HL-60 (cell line): ENCODE measurements at places on chromosomes 4 and X.
A peak's percentile ranks its signal among the peaks of the same experiment; 100 is the strongest.

- no peak for DNase-seq
These were observed 210.9 kb downstream of the EVC2 start for GRCh38 chr4:5497489-5497888.

GRCh38 chr4:10237131-10237530 lies 120.5 kb upstream of the WDR1 start:
- DNase-seq, result no peak

DNA sequence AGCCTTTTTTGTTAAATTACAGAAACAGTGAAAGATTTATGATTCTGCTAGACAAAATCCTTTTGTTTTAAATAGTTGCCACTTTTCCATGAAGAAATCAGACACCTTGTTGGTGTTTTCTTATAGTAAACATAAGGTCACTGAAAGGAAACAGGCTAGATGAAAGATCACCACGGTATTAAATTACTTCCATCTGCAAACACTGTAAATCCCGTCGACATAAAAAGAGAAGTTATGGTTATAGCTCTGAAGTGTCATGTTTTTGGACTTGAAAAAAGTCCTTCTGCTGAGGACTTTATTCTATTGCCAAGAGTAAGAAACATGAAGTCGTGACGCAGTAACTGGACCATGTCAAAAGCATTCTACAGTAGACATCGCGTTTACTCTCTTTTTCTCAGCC lies 567.6 kb upstream of the SLIT2 start:
- DNase-seq, result no peak

- DNase-seq, result peak; percentile 33
These were observed 90.9 kb downstream of the COMMD8 start for GRCh38 chr4:47372561-47372960.

DNA sequence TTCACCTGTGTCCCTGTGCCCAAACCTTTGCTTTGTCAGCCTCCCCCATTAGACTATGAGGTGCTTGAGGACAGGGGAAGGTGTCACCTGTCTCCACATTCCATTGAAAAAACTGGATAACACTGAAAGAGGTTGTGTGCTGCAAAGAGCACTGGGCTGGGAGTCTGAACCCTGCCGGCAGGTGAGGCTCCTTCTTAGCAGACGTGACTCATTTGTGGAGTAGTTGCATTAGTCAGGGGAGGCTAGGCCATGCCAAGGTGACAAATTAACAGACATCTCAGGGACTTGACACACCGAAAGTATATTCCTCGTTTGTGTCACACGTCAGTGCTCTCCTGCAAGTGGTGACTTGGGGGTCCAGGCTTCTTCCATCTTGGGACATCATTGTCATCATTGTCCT lies 95.9 kb upstream of the STX18 start:
- no peak for DNase-seq

GRCh38 chr4:14100349-14100748 lies 472.8 kb upstream of the BOD1L1 start:
- no peak for DNase-seq

DNA sequence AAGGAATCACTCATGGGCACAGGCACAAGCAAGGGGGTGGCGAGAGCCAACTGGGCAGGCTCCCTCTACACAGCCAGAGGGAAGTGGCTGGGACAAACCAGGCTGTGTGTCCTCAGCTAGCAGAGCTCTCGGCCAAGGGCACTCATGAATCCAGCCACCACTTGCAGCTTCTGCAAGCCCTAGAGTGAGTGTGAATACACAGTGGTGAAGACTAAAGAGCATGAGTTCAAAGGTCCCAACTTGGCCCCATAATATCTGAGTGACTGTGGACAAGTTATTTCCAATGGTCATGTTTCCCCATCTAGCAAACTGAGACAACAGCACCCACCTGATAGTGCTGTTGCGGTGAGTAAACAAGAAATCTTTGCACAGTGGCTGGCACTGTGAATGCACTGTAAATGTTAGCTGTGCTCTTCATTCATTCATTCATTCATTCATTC lies 51.7 kb downstream of the ADGRG2 start:
- no peak for DNase-seq

GRCh38 chr4:96102541-96103026 lies 262.7 kb downstream of the PDHA2 start:
- DNase-seq, result no peak

DNA sequence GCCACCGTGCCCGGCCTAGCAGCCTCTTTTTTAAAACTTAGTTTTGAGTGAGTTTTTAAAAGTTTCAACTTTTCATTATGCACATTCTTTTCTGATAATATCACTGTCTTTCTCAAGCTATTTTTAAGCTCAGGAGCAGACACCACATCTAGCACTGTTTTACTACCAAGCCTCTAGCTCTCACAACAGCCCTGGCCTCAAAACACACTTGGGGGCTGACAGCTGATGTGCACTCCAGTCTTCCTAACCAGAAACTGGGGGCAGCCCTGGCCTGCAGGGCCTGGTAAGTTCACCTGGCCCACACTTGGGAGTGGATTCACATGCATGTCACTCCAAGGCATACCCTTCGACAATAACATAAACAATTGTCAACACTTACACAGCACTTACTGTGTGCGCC lies 34.0 kb downstream of the CENPU start:
- DNase-seq, result no peak

- no peak for DNase-seq
These were observed 1123.7 kb upstream of the POU3F4 start for GRCh38 chrX:82384401-82384800.

GRCh38 chrX:149699761-149700160 lies 12.1 kb upstream of the MAGEA11 start:
- DNase-seq, result peak; percentile 10

GRCh38 chrX:106284431-106285025 lies 116.4 kb downstream of the PWWP3B start:
- no peak for DNase-seq
